Tongue (tissue), 3 donors: ENCODE measurements at places on chromosomes 3 and 15. TPM values are rescaled to one million over a fixed set of nuclear protein-coding genes. Genes with fewer than 3 reads are reported as not detected.

PEAK1 gene
- total RNA-seq, result 77.6 TPM

SPINT1 gene
- 49.2 TPM for total RNA-seq

CSPG4 gene
- 246 TPM for total RNA-seq

LRCH3 gene
- 56.3 TPM for total RNA-seq

ATRIP gene
- total RNA-seq, result 8.7 TPM

KY gene
- 222 TPM for total RNA-seq

XCR1 gene
- not detected for total RNA-seq

BLM gene
- total RNA-seq, result 7.3 TPM

PLSCR2 gene
- not detected for total RNA-seq

GABRR3 gene
- total RNA-seq, result not detected

LACTB gene
- 18.7 TPM for total RNA-seq

MEGF11 gene
- total RNA-seq, result 0.10 TPM

PIGBOS1 gene
- total RNA-seq, result 8.6 TPM

GATA2 gene
- total RNA-seq, result 6.3 TPM

PRR20G gene
- not detected for total RNA-seq

GRK7 gene
- not detected for total RNA-seq

C3orf49 gene
- not detected for total RNA-seq

CFAP161 gene
- 0.21 TPM for total RNA-seq

P4HTM gene
- total RNA-seq, result 37.1 TPM

BUB1B gene
- 26.4 TPM for total RNA-seq

GREM1 gene
- 1.6 TPM for total RNA-seq

MCTP2 gene
- 16.6 TPM for total RNA-seq

AGBL1 gene
- total RNA-seq, result 77.9 TPM

SNX33 gene
- 14.5 TPM for total RNA-seq

PCSK6 gene
- total RNA-seq, result 10.6 TPM
